ENCODE measurements at places on chromosomes 7 and 10.
A peak's percentile ranks its signal among the peaks of the same experiment; 100 is the strongest.

DNA sequence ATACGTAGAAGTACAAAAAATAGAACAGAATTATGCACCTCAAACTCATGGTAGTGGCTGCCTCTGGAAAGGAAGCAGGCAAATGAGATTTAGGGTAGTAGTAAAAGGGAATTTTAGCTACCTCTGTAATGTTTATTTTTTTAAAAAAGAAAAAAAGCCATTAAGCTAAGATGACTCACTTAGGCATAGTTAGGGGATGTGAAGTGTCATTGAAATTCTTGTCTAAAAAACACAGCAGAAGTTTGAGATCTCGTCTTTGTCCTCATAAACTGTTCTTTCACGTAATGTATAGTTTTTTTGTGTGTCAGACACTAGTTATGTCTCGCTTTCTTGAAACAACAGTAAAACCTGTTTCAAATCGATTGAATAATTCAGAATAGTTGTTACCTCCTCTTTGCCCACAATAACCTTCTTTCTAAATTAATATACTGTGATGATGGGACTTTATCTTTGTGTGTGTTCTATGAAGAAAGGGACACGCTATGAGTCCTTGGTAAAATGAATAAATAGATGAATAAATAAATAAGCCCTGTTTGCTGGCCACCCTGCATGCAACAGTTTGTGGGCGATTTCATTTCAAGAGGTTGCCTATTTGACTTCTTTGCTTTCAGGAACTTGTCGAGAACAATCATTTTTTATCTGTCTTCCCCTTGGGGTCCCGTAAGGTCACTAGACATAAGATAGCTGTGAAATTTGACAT, 14.5 kb upstream of the FBXW4 start:
- no peak for DNase-seq

- DNase-seq = no peak
Observed at GRCh38 chr10:48282829-48283228, 8.3 kb upstream of the FRMPD2 start.

DNA sequence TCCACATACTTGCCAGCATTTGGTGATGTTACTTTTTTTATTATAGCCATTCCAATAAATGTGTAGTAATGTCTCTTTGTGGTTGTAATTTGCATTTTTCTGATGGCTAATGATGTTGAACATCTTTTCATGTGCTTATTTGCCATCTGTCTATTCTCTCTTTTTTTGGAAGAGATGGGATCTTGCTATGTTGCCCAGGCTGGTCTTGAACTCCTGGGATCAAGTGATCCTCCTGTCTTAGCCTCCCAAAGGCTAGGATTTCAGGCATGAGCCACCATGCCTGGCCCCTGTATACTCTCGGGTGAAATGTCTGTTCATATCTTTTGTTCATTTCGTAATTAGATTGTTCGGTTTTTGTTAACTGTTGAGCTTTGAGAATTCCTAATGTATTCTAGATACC, 3.4 kb downstream of the OGDH start:
- no peak for DNase-seq

DNA sequence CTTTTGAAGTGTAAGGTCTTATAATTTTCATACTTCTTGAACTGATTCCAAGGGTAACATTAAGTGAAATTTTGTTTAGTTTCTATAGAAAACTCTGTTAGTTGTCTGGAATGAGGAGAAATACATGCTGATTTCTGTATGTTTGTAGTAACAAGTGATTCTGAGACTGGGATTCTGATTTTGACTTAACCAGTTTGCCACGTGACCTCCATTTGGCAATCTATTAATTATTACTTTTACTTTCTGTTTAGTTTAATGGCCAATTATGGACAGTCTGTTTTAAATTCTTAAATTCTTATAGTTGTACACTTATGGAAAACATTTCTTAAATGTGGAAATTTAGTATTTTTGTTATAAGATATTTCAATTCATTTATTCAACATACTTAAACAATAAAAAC, 163.1 kb downstream of the ADK start:
- DNase-seq = no peak

DNA sequence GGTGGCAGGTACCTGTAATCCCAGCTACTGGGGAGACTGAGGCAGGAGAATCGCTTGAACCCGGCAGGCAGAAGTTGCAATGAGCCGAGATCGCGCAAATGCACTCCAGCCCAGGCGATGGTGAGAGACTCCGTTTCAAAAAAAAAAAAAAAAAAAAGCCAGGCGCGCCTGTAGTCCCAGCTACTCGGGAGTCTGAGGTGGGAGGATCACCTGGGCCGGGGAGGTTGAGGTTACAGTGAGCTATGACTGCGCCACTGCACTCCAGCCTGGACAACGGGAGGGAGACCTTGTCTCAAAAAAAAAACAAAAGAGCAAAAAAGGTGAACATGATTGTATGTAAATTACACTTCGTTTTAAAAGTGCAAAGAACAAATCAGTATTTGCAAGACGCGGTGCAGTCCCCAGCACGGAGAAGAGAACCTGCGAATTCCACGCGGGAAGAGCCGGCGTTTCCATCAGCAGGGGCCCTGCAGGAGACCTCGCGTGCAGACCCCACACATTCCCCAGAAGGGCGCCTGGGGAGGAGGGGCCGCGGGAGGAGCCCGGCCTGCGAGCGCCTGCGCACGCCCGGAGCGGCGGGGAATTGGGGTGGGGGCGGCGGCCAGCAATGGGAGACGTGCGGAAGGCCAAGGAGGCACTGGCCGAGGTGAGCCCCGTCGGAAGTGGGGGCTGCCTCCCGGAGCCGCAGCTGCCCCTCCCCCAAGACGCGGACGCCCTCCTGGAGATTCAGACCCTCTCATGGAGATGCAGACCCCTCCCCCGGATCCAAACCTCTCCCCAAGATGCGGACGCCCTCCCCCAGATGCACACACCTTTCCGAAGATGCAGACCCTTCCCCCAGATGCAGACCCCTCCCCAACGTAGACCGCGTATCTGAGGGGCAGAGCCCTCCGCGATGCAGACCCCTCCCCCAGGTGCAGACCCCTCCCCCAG, 16.7 kb upstream of the SUN1 start:
- DNase-seq = no peak

- no peak for DNase-seq
Observed at GRCh38 chr7:36284456-36285090, 105.1 kb upstream of the ANLN start.

- no peak for DNase-seq
Observed at GRCh38 chr10:104350127-104350635, 3.5 kb upstream of the CFAP58 start.

DNA sequence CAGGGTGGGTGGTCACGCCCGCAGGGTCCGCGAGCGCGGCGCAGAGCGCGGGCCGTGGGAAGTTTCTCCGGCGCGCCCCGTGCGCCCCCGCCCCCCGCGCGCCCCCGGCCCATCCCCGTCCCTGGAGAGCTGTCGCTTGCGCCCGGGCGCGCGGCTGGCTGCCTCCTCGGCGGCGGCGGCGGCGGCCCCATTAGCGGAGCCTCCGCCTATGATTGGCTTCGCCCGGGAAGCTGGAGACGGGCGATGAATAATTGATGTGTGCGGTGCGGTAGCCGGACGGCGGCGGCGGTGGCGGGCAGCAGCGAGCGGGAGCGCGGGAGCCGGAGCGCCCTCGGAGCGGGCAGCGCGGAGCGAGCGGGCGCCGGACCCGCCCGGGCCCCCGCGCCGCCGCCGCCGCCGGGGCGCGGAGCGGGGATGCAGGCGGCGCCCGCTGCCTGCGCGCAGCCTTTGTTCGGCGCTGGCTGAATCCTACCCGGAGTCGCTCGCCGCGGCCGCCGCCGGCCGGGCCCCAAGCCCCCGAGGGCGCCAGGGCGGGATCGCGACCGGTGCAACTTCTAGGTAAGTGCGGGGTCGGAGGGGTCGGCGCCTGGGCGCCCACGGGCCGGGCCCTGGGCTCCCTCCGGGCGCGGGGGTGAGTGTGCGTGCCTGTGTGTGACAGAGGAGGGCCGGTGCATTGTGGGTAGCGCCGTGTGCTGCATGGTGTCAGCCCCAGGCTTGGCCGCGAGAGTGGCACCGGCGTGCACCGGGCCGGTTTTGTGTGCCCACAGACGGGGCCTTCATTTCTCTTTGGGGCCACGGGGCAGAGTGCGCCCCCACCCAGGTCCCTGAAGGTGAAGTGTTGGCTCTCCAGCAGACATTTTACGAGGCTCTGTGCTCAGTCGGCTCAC, 103.8 kb upstream of the PPIF start:
- peak; percentile 81 for DNase-seq

DNA sequence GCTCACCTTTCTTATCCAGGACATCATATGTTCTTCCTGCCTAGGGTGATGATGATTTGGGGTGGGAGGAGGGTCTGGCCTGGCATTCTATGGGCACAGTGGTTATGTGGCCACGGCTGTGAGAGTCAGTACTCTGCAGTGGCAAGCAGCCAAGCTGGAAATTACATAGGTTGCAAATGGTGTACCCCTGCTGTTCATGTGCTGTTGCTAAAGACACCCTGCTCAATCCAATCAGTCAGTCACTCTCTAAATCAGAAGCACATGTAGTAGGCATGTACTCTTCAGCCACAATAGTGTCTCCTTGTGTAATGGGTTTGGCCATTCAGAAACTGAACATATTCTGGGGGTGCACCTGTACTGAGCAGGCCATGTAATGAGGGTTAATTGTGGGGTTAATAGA, 449.1 kb upstream of the ANKRD30A start:
- DNase-seq = no peak

GRCh38 chr7:17787257-17787656, 153.0 kb downstream of the SNX13 start:
- no peak for DNase-seq

DNA sequence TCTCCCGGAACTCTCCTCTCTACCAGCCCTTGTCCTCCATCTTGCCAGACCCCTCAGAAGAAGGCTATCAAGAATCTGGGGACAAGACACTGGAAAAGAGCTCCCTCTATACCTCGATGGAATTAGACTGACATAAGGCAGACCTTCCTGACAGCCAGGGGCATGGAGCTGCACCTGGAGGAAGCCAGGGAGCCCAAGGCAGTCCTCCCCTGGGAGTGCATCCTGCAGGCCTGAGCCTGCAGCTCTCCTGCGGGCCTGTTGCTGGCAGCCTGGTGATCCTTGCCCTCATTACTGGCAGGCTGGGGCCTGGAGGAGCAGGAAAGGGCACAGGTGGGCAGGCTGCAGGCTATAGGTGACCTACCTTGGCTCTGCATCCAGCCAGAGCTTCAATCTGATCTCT, 323.4 kb downstream of the GRID1 start:
- no peak for DNase-seq
